Fibroblast of skin of scalp (primary cell): ENCODE measurements at places on chromosomes 7 and 10.

DNA sequence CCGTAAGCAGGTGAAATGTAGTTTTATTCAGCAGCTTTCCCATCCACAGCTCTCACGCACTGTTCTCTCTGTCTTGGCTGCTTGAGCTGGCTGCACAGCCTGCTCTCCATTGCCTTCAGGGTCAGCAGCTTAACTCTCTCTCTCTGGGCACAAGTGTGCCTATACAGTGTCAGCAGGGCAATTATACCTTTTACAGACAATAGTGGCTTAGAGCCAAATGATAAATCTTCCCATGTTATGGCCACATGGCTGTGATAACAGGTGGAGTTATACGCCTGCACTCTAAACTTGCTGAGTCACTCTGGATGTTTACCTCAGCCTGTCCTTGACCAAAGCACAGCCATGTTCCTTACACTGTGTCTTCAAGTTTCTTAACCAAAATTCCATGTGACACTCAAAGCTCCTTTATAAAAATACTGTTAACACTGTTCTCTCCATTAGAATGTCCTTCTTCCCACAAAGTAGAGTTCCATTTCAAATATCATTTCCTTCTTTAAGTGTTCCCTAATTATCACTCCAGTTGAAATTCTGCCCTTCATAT, 6.1 kb downstream of the RNF133 start:
- DNase-seq, result no peak

- DNase-seq, result peak; percentile 58
Measured at GRCh38 chr7:144384555-144385245, 18.8 kb downstream of the NOBOX start.

- peak; percentile 58 for DNase-seq
Measured at GRCh38 chr10:13758312-13758711, 171.5 kb downstream of the PRPF18 start.

- no peak for DNase-seq
Measured at GRCh38 chr7:31497516-31497915, 16.4 kb upstream of the ITPRID1 start.

DNA sequence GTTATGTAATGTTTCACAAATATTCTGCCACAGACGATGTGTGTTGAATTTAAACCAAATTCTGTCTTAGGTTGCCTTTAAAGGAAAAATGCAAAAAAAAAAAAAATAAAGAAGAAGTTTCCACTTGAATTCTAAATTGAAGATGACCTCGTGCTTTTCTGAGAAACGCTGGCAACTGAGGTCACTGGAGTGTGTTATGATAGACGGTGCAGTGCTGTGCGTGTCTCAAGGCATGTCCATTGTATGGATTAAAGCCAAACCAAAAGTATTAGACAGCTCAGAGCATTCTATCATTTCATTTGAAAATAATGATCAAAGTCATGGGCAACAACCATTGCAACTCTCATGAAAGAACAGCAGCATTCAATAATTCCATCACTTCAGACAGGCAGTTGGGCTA, 483.9 kb downstream of the GRM8 start:
- peak; percentile 33 for DNase-seq

DNA sequence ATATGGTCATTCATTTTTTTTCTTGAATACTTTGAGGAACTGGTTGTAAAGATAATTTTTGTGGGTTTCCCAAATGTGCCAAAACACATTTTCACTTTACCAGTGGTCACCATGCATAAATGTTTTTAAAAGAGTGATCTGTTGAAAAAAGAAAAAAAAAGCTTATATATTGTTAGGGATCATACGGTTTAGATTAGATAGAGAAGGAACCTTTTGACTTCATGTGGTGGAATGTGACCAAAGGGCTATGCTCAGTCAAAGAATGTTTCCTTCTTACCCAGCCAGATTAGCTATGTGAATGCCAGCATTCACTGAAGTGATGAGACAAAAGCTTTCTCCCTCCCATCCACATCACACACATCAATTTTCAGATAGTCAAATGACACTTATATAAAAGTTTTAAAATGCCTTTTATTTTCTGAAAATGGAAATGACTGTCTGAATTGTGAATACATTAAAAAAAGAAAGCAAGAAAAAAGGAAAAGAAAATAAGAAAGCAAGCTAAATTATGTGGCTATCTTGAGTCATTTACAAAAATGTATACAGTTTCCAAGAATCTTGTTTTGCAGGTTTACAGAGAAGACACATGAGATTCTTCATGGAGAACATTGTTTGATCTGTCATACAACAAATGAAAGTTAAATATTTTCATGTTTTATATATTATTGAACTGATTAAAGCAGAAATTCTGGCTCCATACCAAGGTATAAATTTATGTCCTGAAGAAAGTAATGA, 8.6 kb upstream of the CPED1 start:
- DNase-seq, result peak; percentile 59

GRCh38 chr7:68821846-68822245, 776.4 kb upstream of the AUTS2 start:
- no peak for DNase-seq

DNA sequence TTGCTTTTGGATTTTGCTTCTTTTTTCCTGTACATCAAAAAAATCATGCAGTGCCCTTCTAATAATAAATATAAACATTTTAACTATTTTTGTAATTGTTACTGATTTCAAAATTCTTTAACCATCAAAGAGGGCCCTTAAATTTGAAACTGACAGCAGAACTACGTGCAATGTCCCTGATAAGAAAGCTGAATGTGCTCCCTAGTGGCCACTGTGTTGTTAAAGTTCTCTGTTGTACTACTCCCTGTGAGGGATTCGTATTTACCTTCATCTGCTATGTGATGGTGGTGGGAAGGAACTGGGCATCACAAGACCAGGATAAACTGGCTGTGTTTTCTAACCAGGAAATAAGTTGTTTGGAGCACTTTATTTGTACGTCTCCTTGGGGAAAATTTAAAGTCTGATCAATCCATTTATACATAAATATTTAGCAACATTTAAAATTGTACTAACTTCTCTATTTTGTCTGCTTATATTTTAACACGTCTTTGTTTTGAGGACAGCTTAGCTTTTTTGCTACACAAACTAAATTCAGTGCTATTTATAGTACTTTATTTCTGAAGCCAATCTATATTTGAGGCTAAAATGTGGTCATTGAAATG, 322.4 kb downstream of the HGF start:
- peak; percentile 66 for DNase-seq

- no peak for DNase-seq
Measured at GRCh38 chr10:43199684-43200537, 61.7 kb downstream of the CSGALNACT2 start.

- peak; percentile 76 for DNase-seq
Measured at GRCh38 chr10:61836888-61837754, 64.4 kb upstream of the ARID5B start.

GRCh38 chr7:158849768-158850544, 6.4 kb upstream of the DYNC2I1 start:
- DNase-seq, result no peak

GRCh38 chr10:12051241-12051640, 8.6 kb upstream of the UPF2 start:
- DNase-seq, result no peak

- peak; percentile 48 for DNase-seq
Measured at GRCh38 chr10:60536529-60537114, 146.9 kb upstream of the ANK3 start.

DNA sequence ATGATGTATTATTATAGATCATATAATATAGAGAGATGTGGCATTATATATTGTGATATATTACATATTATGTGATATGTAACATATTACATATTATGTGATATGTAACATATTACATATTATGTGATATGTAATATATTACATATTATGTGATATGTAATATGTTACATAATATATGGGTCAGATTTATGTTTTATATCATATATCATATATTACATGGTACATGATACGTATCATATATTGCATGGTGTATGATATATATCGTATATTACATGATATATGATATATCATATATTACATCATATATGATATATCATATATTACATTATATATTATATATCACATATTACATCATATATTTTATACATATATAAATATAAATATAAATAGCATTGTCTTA, 164.1 kb upstream of the NEBL start:
- no peak for DNase-seq

- DNase-seq, result peak; percentile 82
Measured at GRCh38 chr7:51102828-51103227, 213.8 kb downstream of the COBL start.

DNA sequence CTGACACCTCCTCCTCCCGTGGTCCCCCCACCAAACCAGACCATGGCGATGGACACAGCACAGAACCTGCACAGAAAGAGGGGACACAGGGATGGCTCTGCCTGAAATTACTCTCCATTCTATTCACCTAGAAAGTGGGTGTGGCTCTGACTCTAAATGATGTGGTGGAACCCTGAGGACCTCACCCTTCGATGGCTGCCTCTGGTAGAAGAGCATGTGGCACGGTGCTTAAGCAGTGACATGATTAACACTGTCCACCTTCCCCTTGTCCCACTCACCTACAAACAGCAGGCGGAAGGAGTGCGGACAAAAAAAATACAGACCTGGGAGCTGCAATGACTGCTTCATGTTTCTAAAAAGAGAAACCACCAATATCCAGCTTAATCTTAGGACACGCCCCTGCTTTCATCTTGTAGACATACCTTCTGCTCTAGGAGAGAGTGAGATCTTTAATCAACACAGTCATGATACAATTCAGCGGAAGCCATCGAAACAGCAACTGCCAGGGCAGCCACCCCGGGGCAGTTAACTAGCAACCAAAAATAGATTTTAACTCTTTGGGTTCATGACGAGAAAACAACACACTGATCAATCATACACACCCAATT, 11.4 kb downstream of the JCAD start:
- no peak for DNase-seq

- peak; percentile 22 for DNase-seq
Measured at GRCh38 chr10:110568055-110568735, 700 bp downstream of the SMC3 start.

- DNase-seq, result no peak
Measured at GRCh38 chr7:121023683-121024511, 35.4 kb downstream of the CPED1 start.

DNA sequence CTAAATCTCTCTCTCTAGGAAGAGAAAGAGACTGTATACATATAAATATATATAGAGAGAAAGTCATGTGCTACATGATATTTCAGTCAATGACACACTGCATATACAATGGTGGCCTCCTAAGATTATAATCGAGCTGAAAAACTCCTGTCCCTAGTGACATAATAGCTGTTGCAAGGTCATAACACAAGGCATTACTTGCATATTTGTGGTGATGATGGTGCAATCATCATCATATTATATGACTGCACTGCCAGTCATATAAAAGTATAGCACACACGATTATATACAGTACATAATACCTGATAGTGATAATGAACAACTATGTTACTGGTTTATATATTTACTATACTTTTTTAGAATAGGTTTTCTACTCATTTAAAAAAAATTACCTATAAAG, 316.7 kb downstream of the FGFR2 start:
- DNase-seq, result peak; percentile 22

GRCh38 chr10:43160046-43160920, 22.0 kb downstream of the CSGALNACT2 start:
- DNase-seq, result peak; percentile 53

DNA sequence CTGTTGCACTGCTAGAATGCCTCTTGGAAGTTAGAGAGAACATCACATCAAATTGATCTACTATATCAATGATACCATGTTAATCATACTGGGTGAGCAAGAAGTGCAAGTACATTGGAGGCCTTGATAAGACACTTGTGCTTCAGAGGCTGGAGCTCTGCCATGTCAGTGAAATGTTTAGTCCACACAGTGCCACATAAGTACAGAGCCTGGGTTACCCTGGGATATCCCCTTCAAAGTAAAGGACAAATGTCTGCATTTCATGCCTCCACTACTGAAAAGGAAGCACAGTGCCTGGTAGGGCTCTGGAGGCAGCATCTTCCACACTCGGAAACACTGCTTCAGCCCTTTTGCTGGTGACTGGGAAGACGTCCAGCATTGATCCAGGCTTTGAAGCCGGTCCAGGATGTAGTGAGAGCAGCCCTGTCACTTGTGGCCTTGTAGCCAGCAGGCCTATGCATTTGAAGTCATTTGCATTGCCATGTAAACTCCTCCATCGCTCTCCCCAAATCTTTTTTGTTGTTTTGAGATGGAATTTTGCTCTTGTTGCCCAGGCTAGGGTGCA, 15.7 kb upstream of the STN1 start:
- no peak for DNase-seq

DNA sequence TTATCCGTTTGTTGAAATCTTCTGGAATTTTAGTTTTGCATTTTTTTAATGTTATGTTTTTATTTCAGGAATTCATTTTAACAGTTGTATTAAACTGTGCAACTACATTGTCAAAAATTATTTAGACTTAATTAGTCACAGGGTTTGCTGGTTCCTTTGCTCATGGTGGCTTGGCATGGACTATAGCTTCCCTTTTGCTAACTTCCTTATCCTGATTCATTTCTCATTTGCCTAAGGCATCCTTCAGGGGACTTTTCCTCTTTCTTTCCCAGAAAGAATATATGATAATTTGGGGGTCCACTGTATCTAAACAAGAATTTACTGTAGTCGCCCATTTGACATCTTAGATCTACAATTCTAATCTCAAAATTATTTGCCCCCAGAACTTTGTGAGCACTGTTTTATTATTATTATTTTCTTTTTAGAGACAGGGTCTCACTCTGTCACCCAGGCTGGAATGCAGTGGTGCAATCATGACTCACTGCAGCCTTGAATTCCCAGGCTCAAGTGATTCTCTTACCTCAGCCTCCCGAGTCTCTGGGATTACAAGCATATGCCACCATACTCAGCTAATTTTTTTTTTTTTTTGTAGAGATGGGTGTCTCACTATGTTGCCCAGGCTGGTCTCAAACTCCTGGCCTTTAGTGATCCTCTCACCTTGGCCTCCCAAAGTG, 13.9 kb downstream of the FIGNL1 start:
- peak; percentile 82 for DNase-seq

DNA sequence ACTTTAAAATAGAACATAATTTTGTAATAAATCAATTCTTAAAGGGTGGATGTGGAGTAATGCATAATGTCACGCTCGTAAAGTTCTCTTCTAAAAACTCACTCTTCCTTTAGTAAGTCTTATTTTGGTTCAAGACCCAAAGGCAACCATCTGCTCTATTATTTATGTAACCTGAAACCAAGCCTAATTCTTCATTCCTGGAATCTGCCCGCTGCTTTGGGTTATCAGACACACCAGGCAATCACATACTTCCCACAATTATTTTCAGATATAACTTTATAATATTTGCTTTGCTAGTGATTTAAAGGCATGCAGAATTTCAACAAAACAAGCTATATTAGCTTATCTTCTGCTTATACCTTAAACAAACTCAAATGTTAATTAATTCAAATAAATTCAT, 39.0 kb downstream of the RAB11FIP2 start:
- no peak for DNase-seq

DNA sequence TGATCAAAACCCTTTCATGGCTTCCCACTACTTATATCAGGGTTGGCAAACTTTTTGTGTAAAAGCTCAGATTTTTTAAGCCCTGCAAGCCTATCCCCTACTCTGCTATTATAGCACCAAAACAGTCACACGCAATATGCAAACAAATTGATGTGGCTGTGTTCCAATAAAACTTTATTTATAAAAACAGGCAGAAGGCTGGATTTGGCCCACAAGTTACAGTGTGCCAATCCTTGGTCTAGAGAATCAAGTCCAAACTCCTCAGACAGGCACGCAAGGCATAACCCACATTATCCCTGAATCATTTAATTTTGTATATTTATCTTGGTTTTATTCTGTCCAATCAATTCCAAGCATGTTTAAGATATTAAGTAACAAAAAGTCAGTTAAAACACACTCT, 71.9 kb downstream of the SGMS1 start:
- DNase-seq, result no peak

- no peak for DNase-seq
Measured at GRCh38 chr7:91892099-91892705, 11.7 kb upstream of the MTERF1 start.

- DNase-seq, result peak; percentile 57
Measured at GRCh38 chr7:43906331-43907010, at the start of gene URGCP. Gene URGCP (minus strand): TSS chr7:43906596. CDS start chr7:43906575, 21 bp downstream.

- DNase-seq, result peak; percentile 7
Measured at GRCh38 chr10:30862486-30862885, 169.2 kb downstream of the ZNF438 start.
